Stimulated activated naive CD4-positive, alpha-beta T cell (primary cell): ENCODE measurements at places on chromosomes 6 and 20.

- DNase-seq, result no peak
Observed at GRCh38 chr6:134809130-134809529, 140.8 kb downstream of the ALDH8A1 start.

GRCh38 chr6:53391170-53391569 is 42.4 kb upstream of the ELOVL5 start:
- no peak for DNase-seq

DNA sequence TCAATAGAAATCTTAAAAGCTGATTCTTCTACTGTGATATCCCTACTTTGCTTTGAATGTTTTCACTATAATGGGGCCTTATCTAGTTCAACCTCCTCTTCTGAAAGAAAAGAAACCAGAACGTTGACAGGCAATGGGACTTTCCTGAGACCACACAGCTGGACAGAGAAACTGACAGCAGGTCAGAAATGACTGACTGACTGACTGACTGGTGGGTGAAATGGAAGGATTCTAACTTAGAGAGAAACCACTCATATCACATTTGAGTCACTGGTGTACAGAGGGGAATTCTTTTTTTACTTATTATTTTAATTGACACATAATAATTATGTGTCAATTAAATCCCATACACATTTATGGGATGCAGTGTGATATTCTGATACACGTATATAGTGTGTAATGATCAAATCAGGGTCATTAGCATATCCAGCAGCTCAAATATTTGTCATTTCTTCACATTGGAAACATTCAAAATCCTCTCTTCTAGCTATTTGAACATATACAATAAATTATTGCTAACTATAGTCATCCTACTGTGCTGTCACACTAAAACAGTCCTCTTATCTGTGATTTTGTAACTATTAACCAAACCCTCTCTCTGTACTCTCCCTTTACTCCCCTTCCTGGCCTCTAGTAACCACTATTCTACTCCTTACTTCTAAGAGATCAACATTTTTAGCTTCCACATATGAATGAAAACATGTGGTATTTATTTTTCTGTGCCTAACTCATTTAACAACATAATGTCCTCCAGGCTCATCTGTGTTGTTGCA is 64.8 kb upstream of the NRSN1 start:
- DNase-seq, result no peak

DNA sequence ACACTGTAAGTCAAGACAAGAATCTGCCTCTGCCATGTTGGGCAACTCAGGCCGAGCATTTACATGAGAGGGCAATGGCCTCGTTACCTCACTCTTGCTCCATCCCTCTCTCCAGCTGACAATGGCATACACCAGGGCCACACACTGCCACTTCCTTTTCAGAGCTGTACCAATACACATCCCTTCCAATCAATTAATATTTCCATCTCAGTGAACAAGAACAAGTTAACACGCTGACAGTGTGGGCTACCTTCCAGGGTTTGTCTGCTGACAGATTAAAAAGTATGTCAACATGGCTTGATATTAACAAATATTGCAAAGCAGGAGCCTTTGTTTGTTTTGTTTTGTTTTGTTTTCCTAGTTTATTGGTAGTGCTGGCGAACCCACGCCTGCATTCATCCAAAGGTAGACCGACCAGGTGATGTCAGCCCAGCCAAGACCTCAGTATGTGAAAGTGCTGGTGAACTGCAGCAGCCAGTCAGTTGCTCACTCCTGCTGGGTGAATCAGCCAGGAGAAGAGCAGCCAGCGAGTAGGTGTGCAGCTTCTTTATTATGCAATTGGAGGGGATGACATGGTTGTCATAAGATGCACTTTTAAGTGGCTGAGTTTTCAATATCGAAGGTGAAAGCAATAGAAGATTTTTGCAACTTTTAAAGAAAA is 487.3 kb upstream of the JARID2 start:
- DNase-seq, result no peak

DNA sequence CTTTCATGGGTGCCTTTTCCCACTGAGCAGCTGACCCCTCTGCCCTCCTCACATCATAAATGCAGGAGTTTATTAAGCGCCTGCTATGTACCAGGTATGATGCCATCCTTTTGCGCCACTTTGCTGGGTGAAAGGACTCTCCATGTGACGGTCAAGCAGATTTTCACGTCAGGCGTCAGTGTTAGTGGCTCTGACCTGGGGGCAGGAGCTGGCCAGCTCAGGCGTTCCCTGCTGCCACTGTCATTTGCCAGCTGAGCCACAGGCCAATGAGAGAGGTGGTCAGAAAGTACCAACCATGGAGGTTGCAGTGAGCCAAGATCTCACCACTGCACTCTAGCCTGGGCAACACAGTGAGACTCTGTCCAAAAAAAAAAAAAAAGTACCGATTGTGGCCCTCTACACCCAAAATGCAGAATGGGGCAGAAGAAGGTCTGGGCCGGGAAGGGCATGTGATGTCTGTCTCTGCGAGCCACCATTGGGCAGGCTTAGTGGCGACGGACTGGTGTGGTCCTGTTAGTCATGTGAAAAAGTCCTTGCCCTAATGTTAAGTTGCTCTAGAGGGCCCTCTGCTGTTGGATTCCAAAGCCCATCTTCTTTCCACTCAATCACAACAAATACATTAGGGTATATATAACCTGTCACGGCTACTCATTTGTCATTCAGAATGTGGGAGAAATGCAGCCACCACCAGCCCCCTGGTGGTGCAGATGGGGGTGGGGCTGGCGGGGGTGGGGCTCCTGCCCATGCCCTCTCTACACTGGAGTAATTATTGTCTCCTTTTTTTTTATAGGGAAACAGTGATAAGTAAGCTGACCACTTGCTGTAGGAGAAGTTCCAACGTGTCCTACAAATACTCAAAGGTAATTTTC is 18.4 kb upstream of the SLC22A1 start:
- DNase-seq, result no peak

- DNase-seq, result no peak
Observed at GRCh38 chr20:32449890-32450401, 91.8 kb downstream of the ASXL1 start.

DNA sequence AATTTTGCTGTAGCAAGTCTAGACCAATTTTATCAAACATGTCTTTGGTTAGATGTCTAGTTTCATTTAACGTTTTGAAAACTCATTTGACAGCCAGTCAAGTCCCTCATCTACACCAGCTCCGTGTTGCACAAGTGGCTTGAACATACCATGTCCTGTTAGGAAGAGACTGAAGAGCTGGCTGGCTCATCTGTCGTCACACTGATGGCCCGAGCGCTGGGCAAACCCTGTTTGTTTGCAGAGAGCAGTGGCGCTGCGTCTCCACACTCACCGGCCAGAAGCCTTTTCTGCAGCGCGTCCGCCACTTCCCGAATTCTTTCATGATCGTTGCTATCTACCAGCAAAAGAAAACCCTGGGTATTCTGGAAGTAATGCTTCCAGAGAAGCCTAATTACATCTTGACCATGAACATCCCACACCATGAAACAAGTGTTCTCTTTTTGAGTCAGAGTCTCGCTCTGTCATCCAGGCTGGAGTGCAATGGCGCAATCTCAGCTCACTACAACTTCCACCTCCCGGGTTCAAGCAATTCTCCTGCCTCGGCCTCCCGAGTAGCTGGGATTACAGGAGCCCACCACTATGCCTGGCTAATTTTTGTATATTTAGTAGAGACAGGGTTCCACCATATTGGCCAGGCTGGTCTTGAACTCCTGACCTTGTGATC is 10.7 kb upstream of the TCFL5 start:
- no peak for DNase-seq

GRCh38 chr20:25282034-25282781 is 34.3 kb downstream of the PYGB start:
- DNase-seq, result no peak

DNA sequence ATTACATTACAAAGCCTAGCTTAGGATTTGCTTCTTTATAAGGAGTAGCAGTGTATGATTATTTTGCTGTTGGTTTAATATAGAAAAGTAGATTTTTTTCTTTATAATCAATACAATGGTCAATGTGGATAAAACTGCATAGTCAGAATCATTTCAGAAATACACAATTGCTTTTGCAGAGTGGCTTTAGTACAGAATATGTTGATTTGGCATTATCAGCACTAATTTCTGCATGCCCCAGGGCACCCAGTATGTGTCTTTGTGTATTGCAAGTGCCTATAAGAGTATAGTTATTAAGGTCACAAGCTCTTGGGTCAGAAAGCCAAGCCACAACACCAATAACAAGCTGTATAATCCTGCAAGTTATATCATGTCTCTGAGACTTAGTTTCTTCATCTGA is 258.4 kb downstream of the PLCB1 start:
- DNase-seq, result no peak

- DNase-seq, result no peak
Observed at GRCh38 chr6:136341367-136341766, 51.7 kb upstream of the BCLAF1 start.

DNA sequence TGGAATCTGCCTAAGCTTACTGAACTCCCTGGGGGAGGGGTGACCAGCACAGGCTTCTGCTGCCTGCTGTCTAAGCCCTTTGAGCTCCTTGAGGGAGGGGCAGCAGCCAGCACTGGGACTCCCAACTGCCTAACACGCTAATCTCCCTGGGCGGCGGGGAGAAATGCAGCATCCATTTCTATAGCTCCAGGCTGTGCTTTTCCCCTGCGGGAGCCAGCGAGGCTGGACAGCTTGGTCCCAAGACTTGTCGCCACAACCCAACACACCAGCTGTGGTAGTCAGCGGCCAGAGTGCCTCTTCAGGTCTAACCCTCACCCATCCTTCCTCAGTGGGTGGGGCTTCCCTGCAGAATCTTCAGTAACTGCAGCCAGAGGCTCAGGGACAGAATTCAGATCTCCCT is 64.6 kb downstream of the VGLL2 start:
- no peak for DNase-seq
